ENCODE measurements at places on chromosomes 7 and 10. TPM values are rescaled to one million over a fixed set of nuclear protein-coding genes. Genes with fewer than 3 reads are reported as not detected.

DNA sequence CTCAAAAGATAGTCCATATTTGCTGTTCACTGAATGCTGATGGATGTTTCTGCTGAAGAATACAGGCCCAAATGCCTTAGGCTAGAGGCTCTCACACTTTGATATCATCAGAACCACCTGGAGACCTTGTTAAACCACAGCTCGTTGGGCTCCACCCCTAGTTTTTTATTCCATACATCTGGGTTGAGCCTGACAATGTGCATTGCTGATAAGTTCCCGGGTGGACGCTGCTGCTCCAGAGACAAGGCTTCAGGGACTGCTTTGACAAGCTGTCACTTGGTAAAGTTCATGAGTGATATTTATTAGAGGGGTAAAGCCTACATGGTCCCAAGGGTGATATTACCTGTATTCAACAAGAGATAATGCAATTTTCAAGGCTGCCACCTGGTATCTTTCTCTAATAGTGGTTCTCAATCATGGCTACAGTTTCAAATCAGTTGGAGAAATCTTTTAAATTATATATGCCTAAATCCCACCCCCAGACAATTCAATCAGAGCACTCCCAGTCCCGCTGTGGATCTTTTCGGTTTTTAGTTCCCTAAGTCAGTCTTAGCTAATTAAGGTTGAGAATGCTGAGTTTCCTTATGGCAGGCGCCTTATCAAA is 107.1 kb upstream of the GSDME start:
- DNase-seq = no peak

DNA sequence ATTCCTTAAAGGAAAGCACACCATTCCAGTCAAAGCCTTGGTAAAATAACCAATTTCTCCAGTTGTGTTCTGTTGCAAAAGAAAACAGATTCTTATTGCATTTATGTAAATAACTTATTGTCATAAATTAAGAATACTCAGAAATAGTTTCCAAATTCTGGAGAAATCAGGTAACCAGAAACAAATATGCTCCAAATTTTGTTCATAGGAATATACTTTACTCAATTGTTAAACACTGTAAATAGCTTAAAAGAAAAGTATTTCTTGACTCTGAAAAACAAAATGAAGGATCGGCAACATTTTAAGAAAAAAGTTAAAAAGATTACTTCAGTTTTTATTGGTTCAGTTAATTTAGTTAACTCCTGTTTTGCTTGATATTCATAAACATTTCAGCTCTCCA is 67.1 kb upstream of the PIK3CG start:
- DNase-seq = no peak

DNA sequence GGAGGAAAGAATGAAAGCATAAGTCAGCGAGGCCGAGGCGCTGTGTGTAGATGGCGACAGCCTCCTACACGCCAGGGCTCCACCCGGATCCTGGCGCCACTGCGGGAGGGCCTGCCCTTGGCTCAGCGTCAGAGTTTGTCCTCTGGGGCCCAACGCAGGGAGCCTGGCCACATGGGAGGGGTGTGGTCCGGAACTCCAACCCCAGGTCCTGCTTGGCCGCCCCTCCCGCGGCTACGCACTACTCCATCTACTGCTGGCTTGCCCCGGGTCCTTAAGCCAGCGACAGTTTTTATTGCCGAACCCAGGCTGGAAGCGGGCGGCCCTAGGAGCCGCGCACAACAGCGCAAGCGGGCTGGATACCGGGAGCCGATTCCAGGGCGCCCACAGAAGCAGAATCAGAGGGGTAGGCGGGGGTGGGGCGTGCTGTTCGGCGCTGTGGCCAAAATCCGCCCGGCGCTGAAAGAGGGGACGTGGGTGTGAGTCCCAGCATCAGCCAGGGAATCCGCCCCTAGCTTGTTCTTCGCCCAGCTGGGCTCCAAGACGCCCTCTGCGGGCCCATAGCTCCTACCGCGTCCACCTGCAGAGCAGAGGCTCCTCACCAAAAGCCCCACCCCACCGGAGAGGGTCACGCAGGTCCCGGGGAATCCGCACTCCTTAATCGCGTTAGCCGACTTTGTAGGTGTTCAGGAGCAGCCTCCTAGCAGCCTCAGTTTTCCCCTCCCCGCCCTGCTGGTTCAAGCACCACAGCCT is 4.5 kb downstream of the KAZALD1 start:
- DNase-seq = peak; percentile 90

DNA sequence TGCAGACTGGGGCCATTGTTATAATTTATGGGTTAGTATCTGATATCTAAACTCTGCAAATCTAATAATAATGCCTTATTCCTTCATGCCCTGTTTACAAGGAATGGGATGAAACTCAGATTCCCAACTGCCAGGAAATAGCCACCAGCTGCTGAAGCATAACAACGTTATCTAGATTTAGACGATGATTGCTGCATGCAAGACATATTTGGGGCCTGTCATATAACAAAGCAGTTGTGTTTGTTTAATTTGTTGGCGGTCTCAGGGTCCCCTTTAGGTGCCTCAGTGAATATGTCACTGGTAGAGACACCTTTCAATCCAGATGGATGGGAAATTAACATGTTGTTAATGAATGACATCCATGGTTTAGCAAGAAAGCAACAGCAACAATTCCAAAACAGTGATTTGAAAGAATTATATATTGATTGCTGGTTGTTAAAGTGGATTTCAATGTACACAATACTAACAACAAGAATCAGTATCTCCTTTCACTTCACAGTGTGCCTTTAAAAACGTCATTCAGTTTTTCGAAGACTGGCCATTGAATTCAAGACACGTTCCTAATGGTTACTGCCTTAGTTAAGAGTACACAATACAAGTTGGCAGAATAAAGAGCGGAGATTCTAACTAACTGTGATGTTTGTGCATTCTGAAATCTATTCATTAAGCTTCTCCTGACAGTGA is 860.6 kb upstream of the CELF2 start:
- no peak for DNase-seq

FOXI2 gene
- 0.24 TPM for total RNA-seq

DNA sequence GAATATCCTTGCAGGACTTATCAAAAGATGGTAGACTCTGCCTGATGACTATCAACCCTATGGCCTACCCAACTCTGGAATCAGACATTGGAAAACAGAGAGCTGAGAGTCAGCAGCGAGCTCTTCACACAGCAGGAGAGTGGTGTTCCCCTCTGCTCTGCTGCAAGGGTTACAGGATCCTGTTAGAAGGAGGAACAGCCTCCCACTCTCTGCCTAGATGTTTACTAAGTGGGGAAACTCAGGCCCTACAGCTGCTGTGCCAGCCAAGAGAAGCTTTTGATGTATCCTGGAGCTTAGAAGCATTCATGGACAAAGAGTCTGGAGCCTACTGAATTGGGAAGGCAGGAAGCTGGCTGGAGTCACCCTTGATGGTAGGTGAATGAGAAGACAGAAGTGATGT is 104.6 kb downstream of the ABLIM1 start:
- DNase-seq = no peak

PLXDC2 gene
- 22.6 TPM for total RNA-seq

Data from cardiac septum (tissue), 1 donor.